Activated naive CD4-positive, alpha-beta T cell treated with Interleukin-2 at 50 U/mL for 16 hours (primary cell): ENCODE measurements at places on chromosomes 12 and 14.

DNA sequence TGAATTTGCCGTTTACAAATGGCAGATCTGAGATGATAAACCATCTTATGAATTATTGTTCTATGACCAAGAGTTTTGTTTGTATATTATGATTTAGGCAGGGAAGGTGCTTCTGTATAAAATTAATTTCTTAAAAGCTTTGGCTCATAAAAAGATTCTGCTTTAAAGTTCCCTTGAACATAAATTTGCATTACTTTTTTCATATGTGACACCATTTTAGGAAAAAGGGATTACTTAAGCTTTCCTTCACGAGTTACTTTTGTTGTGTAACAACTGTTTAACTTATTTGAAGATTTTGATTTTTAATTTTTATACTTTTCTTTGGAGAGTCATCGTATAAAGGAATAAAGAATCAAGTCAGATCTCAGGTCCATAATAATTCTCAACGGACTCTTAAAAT, 3.3 kb downstream of the ETNK1 start:
- DNase-seq: no peak

DNA sequence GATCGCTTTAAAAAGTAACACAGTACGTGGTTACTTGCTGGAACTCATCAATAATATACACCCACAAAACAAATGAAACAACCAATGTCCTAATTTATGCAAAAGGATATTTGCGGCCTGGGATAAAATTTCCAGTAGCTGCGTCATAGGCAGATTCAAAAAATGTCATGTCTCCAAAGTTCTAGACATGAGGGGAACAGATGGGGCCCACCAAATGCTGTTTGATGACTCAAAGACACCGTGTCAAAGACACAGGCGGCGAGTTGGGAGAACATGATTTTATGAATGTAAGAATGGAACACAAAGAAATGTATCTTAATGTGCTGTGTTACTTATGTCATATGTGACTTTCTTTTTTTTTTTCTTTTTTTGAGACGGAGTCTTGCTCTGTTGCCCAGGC, 34.3 kb upstream of the NCOR2 start:
- DNase-seq: no peak

GRCh38 chr14:23877538-23878180, 75.9 kb upstream of the DHRS4 start:
- no peak for DNase-seq

DNA sequence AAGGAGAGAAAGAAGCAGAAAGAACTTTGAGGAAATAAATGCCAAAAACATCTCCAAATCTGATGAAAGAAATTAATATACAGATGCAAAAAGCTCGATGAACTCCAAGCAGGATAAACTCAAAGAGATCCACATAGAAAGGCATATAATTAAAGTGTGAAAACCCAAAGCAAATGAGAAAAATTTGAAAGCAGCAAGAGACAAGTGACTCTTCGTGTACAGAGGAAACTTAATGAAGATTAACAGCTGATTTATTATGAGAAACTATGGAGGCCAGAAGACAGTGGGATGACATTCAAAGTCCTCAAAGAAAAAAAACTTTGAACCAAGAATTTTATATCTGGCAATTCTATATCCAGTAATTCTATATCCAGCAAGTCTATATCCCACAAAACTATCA, 163.0 kb upstream of the TMCC3 start:
- DNase-seq: no peak

- no peak for DNase-seq
These were observed 174.8 kb upstream of the AVPR1A start for GRCh38 chr12:63325757-63326156.

- no peak for DNase-seq
These were observed 52.9 kb upstream of the BCL2L14 start for GRCh38 chr12:12017798-12018197.

DNA sequence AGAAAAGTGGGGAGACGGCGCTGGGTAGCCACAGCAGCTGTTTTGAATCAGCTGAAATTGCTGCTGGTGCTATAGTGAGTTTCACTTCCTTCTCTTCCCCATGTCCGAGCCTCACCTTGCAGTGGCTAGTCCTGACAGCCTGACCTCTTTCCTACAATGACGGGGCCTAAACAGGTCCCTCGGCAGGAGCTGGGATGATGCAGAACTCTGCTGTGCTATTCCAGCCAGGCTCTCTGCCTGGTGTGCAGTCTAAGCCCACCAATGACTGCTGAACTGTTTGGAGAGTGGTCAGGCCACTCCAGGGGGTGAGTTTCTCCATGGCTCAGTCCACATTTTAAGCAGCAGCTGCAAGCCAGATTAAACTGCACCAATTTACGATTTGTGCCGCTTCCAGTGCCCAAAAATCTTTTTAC, 207.3 kb downstream of the TTC7B start:
- DNase-seq: no peak

- DNase-seq: no peak
These were observed 7.7 kb downstream of the CAPS2 start for GRCh38 chr12:75322464-75322863.

GRCh38 chr14:103109535-103110441, 13.5 kb upstream of the TNFAIP2 start:
- DNase-seq: no peak

- DNase-seq: no peak
These were observed 47.3 kb downstream of the DYNC1H1 start for GRCh38 chr14:102011631-102012030.

GRCh38 chr12:100955139-100955538, 160.6 kb downstream of the ANO4 start:
- no peak for DNase-seq

DNA sequence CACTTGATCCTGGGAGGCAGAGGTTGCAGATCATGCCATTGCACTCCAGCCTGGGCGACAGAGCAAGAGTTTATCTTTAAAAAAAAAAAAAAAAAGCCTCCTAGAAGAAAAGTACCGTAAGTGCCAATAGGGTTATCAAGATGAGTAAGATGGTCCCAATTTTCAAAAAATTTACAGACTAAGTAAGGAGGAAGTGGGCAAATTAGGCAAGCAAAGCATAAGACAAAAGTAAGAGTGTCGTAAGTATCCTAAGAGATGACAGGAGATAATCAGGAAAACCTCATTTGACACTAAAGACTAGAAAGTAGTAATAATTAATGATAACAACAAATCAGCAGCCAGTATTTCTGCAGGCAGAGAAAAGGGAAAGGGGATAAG, 12.2 kb downstream of the PYM1 start:
- no peak for DNase-seq

GRCh38 chr14:103382376-103382775, 2.8 kb upstream of the MARK3 start:
- DNase-seq: no peak

DNA sequence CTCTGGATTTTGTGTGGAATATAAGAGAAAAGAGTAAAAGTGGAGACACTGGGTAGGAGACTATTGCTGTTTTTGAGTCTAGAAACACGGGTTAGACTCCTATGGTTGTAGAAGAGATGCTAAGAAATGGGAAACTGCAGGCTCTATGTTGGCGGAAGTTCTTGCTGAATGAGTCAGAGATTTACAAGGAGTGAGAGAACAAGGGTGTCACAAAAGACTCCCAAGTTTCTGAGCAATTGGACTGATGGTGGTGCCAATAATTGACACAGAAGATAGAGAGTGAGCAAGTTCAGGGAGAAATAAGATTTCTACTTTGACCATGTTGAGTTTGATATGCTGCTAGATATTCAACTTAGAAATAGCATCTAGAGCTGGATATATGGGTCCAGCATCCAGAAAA, 2.6 kb upstream of the PRKD1 start:
- no peak for DNase-seq

DNA sequence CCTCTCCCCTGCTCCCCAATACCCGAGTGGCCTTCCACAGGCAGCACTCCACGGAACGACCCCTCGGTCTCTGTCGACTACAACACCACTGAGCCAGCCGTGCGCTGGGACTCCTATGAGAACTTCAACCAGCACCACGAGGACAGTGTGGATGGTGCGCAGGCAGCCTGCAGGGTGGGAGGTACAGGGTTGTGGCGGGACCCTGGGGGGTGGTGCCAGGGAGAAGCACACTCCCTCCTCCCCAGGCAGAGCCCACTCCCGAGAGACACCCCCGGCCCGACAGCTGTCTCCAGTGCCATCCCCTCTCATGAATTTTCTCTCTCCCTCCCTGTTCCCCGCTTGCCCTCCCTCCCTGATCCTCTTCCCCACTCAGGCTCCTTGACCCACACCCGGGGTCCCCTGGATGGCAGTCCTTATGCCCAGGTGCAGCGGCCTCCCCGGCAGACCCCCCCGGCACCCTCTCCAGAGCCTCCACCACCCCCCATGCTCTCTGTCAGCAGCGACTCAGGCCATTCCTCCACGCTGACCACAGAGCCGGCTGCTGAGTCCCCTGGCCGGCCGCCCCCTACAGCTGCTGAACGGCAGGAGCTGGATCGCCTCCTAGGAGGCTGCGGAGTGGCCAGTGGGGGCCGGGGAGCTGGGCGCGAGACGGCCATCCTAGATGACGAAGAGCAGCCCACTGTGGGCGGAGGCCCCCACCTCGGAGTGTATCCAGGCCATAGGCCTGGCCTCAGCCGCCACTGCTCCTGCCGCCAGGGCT, 9.0 kb downstream of the TNS2 start:
- no peak for DNase-seq

DNA sequence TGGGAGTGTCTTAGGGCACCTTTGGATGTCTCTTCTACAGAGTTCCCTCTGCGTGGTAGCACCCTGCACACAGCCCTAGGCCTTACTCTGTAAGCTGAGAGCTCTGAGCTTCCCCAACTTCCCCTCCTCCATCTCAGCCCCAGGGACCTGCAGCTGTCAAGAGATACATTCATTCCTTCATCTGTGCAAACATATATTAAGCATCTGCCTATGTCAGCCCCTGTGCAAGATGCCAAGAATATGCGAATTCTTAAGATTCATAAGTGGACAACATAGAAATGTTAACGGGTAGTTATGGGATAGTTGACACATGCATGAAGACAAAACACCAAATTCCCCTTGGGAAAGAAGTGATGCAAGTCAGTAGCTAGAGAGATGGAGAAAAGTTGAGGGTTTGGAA, 190.8 kb downstream of the SLC41A2 start:
- DNase-seq: no peak

DNA sequence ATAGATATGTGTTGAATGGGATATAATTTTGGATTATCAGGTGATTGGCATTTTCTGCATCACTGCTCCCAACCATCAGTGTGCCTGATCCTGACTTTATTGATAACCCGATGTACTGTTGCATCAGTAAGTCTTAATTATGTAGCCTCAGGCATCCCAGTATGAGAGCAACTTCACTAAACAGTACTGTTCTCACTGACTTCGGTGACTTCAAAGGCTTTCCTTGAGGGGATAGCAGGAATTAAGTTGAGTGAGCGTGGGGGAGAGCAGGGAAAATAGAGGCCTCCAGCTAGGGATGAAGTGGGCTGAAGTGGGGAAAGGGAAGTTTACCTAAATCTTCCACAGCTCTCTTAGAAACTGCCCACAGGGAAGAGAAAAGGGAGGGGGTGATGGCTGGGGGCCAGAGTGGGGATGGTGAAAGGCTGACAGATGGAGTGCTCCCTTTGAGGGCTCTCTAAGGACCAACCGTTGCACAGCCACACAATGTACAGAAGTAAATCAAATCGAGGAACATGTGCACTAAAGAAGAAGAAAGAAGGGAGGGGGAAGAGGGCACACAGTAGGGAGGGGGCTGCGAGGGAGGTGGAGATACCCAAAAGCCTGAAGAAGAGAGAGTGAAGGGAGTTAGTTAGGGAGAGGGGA, 10.7 kb upstream of the NEUROD4 start:
- no peak for DNase-seq
